DND-41 (cell line): ENCODE measurements at places on chromosomes 1 and 21.

DNA sequence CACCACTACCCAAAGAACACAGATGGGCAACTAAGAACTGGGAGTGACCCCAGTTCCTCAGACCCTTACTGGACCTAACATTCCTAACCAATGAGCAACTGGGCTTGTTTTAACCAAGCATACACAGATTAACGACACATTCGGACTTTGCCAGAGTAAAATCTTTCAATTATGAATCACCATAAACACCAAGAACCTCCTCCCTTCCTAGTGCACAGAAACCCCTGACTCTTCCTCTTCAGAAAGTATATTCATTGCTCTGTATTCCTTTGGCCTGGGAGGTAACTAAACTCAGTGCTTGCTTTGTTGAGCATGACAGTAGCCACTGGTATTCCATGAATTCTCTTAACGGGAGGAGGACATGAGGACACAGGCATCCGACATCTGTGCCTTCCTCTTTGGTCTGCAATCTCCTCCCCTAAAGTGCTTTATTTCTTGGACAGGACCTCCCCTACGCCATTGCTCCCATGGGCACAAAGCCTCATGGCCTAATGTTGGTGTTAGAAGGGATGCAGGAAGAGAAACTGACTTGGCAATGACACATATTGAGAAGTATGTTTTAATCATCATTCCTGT, 42.7 kb downstream of the SEC16B start:
- no peak for DNase-seq

DNA sequence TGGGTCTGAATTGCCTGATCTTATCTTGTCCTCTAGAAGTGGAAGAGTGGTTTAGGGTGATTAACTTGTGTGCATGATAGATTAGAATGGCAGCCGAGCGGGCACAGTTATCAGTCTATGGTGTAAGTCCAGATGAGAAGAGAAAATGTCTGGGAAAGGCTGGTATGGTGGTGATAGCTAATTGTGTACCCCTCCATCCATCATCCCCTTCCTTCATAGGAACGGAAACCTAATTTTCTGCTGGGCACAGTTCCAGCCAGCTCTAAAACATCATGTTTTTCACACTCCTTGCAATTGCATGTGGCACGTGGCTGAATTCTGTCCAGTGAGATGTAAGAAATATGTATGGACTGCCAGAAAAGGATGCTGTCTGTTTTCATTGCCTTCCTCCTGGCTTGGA, 40.9 kb upstream of the ZP4 start:
- DNase-seq = no peak

DNA sequence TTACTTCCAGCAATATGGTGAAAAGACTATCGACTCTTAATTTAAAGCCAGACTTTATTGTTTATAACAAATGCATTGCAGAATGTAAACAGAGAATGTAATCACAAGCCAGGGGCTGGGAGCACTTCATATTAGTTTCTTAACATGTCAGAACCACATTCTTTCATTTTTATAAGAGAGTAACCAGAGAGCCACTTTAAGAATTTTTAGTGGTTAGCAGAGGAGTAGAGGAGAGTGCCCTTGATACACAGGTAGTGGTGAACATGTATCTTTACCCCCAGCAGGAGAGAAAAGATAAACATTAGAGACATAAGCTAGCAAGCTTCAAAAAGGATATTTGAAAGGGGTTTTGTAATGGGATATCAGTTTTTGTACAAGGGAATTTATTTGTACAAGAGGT, 11.1 kb downstream of the AMY2B start:
- DNase-seq = no peak

GRCh38 chr1:25994402-25995150, 3.3 kb downstream of the PAFAH2 start:
- DNase-seq = no peak

DNA sequence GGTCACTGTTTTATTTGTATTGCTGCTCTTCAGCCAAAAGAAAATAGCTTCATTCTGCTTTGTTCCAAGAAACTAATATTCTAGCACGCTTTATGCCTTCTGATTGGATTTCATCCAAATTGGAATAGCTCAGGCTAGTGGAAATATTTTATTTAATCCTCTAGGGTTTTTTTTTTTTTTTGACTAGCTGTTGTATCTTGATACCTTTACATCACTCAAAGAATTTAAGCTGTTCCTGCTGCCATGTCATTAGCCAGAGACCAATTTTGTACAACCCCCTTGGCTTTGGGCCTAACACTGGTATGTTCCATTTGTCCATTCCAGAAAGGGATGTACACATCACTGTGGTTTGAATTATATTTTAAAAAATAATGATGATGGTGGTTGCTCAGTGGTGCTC, 103.0 kb downstream of the DISC1 start:
- no peak for DNase-seq

GRCh38 chr1:198771563-198772153, 132.8 kb downstream of the PTPRC start:
- peak; percentile 61 for DNase-seq

GRCh38 chr1:194288238-194288637, 1101.8 kb upstream of the B3GALT2 start:
- DNase-seq = no peak

DNA sequence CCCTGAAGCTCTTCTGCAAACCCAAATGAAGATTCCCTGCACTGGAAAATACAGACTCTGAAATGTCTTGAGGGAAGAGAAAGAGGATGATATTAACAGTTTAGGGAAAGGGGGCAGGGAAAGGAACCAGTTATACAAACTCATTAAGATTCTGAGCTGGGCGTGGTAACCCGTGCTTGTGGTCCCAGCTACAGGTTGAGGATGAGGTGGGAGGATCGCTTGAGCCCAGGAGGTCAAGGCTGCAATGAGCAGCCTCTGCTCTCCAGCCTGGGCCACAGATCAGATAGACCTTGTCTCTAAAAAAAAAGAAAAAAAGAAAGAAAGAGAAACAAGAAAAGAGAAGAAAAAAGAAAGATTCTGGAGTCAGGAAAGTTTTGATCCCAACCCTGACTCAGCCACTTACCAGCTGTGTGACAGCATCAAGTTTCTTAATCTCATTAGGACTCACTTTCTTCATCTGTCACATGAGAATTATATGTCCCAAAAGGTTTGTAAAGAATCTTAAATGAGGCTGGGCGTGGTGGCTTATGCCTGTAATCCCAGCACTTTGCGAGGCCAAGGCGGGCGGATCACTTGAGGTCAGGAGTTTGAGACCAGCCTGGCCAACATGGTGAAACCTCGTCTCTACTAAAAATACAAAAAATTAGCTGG, 53.9 kb downstream of the OPTC start:
- no peak for DNase-seq

GRCh38 chr1:205279986-205280385, 41.6 kb downstream of the NUAK2 start:
- no peak for DNase-seq

GRCh38 chr1:2299131-2299627, 71.1 kb downstream of the SKI start:
- DNase-seq = no peak

DNA sequence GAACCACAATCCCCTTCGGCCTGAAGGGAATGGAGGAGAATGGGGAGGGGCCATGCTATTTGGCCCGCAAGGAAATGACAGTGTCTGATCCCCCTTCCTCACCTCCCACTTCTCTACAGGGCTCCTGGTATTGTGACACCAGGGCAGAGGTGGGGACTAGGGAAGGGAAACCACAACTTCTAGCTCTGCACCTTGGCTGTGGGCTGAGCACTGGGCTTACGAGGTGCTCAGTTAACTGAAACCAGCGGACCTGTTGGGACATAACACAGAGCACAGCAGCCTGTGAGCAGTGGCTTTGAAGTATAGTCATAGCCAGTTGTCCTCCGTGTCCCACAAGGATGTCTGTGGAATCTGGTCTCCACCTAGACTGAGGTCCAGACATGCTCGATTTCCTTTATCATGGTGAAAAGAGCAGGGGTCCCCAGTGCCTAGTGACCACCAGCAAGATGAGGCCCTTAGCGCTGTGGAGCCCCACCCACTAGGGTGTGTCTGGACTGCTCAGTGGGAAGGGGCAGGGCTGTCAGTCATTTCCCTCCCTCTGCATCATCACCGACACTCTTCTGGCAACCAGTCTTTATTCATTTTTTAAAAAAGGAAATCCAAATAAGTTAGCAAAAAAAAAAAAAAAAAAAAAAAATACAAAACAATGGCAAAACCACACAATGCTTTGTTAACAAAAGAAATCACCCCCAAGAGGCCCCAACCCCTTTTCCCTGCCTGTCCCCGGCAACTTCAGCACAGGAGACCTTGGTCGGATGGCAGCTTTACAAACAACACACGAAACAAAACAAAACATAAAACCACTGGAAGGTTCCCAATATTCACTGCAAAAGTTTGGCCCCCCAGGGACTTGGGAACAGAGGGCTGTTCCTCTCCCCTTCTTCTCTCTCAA, 3.0 kb downstream of the MYOG start:
- no peak for DNase-seq

DNA sequence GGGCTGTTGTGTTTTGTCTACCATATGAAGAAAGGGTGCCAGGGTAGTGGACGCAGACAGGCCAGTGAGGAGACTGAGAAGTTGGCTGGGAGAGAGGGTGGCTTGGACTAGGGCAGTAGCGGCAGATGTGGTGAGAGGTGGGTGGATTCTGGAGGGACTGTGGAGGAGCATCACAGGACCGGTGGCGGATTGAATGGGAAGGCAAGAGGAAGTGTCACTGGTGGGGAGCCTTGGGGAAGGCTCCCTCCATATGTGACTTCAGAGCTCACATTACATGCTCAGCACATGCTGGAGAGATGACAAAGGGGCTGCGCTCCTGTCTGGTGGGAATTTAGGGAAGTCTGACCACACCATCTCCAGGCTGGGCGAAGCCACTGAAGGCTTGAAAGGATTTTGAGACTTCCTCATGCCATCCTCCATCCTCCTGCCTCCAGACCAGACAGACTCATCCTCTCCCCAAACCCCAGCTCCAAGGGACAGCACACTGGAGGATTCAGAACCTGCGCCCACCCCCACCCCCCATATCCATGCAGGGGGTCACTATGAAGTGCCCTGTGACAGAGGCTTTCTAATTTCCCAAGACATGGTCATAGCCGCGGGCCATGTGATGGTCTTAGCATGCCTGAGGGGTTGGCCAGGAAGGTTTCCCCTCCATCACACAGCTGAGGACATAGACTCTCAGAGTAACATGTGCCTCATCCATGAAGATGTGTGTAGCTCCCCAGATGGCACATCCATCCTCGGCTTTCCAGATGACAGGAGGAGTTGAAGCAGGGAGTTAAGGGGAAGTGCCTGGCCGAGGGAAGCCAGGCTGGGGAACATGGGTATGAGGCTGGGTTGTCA, 138.8 kb upstream of the WNT4 start:
- no peak for DNase-seq

GRCh38 chr1:54804471-54805132, 3.5 kb upstream of the TTC22 start:
- no peak for DNase-seq

DNA sequence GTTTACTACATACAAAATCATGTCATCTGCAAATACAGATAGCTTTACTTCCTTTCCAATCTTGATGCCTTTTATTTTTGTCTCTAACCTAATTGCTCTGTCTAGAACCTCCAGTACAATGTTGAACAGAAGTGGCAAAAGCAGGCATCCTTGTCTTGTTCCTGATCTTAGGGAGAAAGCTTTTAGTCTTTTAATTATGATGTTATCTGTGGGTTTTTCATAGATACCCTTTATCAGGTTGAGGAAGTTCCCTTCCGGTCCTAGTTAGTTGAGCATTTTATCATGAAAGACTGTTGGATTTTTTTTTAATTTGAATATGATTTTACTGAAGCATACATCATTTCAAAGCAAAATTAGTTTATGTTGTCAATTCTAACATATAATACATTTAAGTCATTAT, 45.7 kb upstream of the DISC1 start:
- DNase-seq = no peak

DNA sequence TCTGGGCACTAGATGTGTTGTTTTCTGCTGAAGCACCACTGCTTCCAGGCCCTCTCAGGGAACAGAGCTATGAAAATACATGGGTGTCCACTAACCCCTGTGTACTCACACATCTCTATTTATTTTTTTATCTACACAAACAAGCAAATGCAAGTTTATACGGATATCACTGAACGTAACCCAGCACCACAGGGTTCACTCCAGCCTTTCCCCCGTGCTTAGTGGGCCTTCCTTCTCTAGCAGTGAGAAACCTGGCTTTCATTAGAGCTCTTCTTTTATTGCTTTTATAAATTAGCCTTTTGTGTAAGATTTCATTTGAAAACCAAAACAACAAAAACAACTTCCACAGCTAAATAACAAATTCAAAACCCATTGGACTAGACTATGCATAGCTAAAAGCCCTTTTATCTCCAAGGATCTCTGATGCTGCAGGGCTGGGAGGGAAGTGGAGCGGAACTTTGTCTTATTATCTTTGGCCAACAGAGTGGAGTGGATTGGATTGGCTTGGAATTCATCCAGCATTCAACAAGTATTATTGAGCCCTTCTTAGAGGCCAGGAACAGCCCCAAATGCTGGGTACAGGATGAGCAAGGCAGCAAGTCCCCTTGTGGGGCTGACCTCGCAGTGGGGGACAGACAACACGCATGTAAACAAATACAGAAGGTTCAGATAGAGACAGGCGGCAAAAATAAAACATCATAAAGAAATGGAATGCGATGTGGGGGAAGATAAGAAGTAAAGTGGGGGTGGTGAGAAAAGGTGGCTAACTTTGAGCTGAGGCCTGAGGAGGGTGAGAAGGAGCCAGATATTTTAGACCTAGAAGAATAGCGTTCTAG, 371.8 kb upstream of the POU3F1 start:
- no peak for DNase-seq

GRCh38 chr1:206633708-206634121, 1.6 kb upstream of the DYRK3 start:
- no peak for DNase-seq

DNA sequence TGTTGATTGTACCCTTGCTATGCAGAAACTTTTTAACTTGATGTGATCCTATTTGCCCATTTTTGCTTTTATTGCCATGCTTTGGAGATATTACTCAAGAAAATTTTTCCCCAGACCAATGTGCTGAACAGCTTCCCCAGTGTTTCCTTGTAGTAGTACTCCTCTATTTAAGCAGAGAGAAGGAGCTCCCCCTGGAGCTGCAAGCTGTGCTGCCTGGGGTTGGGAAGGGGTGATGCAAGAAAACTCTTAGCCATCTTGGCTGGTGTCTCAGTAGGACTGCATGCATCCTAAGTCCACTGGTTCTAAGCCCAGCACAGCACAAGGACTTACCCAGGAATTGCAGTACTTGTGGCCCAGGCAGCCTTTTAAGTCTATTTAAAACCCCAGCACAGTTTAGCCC, 121.6 kb downstream of the NTMT2 start:
- DNase-seq = no peak

DNA sequence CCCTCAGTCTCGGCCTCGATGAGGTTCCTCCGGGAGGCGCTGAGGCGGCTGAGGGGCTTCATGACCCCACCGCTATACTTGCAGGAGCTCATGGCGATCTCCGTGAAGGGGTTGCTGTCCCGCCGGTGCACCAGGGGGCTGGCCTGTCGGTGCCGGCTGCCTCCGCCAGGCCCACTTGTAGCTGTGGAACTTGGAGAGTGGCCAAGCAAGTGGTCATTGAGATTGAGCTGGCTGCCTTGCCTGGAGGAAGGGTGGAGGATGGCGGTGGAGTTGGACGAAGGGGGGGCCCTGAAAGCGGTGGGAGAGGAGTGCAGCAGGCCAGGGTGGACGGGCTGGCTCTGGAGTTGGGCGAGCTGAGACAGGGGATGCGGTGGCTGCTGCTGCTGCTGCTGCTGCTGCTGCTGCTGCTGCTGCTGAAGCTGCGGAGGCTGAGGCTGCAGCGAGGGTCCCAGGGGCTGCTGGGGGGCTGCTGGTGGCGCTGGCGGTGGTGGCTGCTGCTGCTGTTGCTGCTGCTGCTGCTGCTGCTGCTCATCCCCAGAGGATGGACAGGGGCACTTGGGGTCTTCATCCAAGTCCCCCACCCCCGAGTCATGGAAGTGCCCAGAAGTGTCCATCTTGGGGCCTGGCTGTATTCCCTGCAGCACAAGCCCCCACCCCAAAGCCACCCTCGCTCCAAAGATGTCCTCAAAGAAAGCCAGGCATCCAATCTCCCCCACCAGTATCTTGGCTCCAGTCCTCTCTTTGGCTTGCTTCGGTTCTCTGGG, 548 bp downstream of the KCNN3 start:
- no peak for DNase-seq
